ENCODE measurements at places on chromosomes 1 and 21.

- peak; percentile 29 for DNase-seq
Measured at GRCh38 chr21:15514073-15514946, 215.5 kb upstream of the USP25 start.

GRCh38 chr1:37238364-37239224 lies 204.3 kb upstream of the GRIK3 start:
- DNase-seq, result no peak

DNA sequence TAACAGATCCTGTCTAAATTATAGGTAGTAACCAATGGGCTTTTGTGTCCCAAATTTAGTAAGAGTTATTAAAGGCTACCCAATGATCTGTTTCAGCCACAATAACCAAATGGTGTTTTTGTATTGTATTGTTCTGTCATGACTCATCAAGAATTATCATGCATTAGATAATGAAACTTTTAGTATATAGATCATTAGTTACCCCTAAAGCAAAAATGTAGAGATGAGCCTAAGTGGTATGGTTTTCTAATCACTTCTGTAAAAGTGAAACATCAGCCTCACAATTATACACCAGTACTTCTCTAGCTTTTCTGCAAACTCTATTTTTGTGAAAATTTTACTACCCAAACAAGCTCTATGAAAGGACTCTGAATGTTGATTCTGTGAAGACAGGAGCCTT lies 71.4 kb downstream of the LRRC7 start:
- DNase-seq, result no peak

- DNase-seq, result no peak
Measured at GRCh38 chr1:204962742-204963632, 80.0 kb upstream of the CNTN2 start.

GRCh38 chr1:17141441-17142197 lies 22.4 kb upstream of the PADI2 start:
- DNase-seq, result no peak

DNA sequence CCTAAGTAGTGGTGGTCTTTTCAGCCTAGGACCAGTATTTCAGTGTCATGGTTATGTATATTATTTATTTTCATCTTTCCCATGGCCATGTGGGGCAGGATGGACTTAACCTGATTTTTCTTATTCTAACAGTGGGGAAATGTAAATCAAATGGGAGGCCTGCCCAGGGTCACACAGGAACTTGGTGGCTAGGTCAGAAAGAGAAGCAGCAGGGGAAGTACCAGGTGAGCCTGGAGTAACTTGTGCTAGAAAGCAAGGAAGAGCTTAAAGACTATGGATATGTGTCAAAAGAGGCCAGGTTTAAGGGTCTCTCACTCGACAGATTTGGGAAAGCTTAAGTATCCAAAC lies 936 bp downstream of the ZFP69B start:
- DNase-seq, result no peak

- no peak for DNase-seq
Measured at GRCh38 chr21:17752171-17752570, 67.0 kb downstream of the C21orf91 start.

DNA sequence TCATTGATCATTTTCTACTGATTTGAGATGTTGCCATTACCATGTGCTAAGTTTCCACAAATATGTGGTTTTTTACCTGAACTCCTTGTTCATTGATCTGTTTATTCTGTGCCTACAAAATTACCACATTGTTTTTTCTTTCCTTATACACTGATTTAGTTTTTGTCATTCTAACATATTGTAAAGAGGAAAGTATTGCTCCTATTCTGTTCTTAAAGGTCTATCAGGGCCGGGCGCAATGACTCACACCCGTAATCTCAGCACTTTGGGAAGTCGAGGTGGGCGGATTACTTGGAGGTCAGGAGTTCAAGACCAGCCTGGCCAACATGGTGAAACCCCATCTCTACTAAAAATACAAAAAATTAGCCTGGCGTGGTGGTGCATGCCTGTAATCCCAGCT lies 75.1 kb downstream of the CAMTA1 start:
- DNase-seq, result no peak

DNA sequence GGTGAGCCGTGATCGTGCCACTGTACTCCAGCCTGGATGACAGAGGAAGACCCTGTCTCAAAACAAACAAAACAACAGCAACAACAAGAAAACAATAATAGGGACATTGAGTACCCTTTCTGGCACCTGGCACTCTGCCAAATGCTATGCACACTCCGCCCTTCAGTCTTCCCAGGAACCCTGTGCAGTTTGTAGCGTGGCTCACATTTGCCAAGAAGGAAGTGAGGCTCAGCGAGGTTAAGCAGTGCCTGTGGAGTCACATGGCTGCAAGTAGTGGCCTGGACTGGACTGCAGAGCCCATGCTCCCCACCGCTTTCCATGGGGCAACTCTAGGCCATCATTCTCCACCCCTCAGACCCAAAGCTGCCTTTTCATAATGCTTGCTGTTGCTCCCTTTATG lies 5.3 kb upstream of the EVA1B start:
- no peak for DNase-seq
